ENCODE measurements at places on chromosomes 5 and 9.

- no peak for DNase-seq
These were observed 26.0 kb upstream of the SVEP1 start for GRCh38 chr9:110605565-110605964.

DNA sequence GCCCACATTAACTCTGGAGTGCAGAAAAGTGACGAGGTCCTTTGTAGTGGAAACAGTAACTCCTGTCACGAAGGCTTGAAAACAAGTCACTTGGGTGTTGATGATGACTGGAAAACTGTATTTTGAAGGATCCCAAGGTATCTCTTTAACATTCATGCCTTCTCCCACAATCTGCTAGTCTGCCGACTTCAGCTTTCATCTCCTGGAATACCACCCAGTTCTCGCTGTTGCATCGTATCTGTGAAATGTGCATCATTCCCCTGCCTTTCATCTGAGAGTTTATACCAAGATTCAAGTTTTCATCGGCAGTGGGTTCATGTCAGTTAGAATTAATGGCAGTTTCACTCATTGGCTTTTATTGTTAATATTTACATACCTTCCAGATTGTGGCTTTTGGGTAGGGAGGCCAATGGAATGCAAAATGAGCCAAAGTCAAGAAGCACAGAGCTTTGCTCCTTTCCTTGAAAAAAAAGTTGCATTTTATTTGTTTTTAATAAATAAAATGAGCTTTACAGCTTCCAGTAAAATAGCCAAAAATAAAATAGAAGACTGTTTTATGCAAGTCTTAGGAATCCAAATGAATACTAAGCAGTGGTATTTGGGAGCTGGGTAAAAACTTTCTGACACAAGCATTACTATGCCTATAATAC is 575.2 kb upstream of the WWC1 start:
- DNase-seq = no peak

DNA sequence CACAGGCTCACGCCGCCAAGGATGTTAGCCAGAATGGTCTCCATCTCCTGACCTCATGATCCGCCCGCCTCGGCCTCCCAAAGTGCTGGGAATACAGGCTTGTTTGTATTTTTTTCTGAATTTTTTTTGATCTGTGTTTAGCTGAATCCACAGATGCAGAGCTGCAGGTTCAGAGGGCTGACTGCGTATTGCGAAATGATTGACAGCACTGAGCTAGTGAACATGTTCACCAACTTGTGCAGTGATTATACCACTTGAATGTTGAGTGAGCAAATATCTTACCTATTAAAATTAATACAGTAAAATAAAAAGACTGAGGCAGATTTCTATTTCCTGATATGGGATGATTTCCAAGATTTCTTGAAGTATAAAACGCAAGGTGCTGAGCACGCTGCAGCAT is 123.1 kb upstream of the PHYKPL start:
- DNase-seq = no peak

GRCh38 chr9:113462781-113463286 is 693 bp upstream of the RGS3 start:
- DNase-seq = no peak

- DNase-seq = no peak
These were observed 33.3 kb downstream of the FBXO10 start for GRCh38 chr9:37542895-37543294.

GRCh38 chr9:137385061-137385655 is 37.8 kb downstream of the EXD3 start:
- DNase-seq = no peak

DNA sequence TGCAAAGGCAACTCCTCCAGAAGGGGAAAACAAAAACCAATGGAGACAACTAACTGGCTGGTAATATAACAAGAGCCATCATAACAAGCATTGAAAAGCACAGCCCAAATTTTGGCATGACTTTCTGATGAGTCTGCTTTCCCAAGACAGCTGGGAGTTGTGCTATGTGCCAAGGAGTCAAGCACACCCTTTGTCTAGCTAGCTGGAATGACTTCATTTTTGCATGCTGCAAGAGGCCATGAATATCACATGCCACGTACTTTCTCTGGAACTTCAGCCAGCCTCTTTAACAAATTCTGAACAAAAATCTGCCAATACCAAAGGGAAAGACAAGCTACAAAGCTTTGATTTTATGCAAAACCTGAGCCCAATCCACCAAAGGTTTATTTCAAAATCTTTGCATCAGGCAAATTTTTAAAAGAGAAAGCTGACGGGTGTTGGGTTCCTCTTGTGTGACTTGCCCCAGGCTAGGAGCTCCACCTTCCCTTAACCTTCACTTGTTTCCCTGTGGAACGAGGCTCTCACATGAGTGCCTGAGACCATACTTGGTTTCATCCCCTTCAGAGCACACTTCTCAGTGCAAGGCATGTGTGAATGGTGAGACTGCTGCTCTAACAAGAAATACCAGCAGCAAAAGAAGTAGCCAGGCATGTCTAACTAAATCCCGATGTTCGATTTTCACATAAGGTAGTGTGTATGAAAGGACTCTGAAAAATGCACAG is 47.3 kb downstream of the S1PR3 start:
- DNase-seq = no peak

DNA sequence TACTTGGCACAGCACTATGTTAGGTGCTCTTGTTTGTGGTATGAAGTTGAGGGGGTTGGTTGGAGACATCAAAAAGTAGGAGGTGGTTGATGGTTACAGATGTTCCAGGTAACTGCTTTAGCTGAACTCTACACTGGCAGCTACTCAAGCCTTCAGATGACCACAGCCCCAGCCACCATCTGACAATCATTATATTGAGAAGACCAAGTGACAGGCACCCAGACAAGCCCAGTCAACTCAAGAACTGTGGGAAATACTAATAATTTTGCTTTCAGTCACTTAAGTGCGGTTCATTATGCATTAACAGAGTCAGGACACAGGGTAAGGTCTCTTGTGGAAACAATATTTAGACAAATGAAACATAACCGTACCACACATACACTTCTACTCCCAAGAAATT is 38.9 kb upstream of the SLIT3 start:
- DNase-seq = no peak

DNA sequence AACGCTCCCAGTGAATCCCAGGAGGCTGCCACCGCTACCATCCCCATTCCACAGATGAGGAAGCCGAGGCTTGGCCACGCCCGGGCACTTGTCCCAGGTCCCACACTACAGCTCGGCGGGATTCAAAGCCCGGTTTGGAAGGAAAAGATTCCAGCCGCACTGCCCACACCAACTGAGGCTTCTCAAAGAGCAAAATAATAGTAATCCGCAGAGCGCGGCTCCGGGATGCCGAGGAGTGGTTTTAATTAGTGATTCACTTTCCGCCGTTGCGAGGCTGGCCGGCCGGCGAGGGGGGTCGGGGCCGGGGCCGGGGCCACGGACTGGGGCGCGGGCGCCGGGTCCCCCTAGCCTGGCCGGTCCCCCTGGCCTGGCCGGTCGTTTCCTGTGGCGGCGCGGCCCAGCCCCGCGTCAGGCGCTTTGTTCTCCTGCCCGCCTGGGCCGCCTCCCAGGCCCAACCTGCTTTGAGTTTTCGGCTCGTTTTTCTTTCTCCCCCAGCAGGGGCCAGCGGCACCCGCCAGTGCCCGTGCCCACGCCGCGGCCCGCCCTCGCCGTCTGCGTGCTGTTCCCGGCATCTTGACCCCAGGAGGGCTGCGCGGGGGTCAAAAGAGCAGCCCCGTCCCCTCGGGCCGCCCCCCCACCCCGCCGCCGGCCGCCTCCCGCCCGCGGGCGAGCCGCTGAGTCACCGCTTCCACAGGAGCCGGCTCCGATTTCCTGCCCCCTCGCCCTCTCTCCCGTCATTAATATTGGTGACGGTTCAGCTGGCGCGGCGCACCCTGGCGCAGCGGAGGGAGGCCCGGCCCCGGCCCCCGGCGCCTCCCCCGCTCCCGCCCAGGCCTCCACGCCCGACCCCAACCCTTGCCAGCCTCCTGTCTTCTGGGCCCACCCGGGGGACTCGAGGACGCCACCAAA is 31.2 kb downstream of the FGF18 start:
- no peak for DNase-seq

DNA sequence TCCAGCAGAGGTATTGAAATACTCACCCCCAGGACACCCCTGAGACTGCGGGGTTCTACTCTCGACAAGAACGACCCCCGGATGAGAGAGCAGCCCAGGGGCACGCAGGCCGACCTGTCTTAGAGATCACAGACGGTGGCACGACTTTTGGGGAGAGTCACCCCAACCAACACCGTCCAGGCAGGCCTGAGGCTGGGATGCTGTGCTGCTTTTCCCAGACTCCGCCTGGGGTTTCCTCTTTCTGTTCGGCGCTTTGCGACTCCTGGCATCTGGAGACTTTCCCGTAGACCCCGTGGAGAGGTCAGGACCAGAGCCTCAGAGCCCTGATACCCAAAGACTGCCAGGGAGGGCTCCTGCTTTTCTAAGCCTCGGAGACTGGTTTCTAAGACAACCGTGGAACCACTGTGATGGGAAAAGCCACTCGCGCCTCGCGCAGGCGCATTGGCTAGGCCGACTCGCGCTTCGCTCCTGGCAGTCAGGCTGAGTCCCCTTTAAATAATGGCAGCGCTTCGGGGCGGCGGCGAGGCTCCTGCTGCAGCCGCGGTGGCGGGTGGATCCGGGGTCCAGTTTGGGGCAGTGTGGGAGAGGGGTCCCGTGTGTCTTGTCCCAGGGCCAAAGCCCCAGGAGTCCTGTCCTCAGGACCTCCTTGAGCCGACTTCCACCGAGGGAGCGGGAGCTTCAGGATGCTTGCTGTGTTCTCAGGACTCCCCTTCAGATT is 484.0 kb downstream of the SPATA31A7 start:
- DNase-seq = peak; percentile 4

DNA sequence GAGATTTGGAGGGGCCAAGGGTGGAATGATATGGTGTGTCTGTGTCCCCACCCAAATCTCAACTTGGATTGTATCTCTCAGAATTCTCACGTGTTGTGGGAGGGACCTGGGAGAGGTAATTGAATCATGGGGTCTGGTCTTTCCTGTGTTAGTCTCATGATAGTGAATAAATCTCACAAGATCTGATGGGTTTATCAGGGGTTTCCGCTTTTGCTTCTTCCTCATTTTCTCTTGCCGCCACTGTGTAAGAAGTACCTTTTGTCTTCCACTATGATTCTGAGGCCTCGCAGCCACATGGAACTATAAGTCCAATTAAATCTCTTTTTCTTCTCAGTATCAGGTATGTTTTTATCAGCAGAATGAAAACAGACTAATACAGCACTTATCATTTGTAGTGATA is 29.5 kb upstream of the SPIN1 start:
- DNase-seq = no peak

- DNase-seq = no peak
These were observed 21.1 kb upstream of the CDC42SE2 start for GRCh38 chr5:131242728-131243255.

- no peak for DNase-seq
These were observed 58.7 kb downstream of the NSUN2 start for GRCh38 chr5:6574111-6574510.
